ENCODE measurements at places on chromosomes 12 and 14.
A peak's percentile ranks its signal among the peaks of the same experiment; 100 is the strongest.

- no peak for DNase-seq
Measured at GRCh38 chr14:55743551-55743950, 163.5 kb downstream of the KTN1 start.

DNA sequence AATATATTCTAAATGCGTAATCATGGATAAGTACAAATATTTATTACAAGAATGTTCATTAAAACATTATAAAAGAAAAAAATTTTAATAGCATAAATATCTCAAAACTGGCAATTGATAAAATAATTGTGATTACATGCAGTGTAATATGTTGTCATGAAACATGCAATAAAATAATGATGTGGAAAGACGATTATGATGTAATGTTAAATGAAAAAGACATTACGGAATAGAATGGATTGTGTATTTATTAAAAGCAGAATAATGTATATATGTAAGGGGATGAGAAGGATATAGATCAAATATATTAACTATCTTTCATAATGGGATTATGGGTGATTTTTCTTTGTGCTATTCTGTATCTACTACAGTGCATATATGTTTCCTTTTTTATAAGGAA, 32.8 kb downstream of the NDUFA9 start:
- no peak for DNase-seq

- no peak for DNase-seq
Measured at GRCh38 chr14:92472860-92473259, 40.7 kb upstream of the RIN3 start.

DNA sequence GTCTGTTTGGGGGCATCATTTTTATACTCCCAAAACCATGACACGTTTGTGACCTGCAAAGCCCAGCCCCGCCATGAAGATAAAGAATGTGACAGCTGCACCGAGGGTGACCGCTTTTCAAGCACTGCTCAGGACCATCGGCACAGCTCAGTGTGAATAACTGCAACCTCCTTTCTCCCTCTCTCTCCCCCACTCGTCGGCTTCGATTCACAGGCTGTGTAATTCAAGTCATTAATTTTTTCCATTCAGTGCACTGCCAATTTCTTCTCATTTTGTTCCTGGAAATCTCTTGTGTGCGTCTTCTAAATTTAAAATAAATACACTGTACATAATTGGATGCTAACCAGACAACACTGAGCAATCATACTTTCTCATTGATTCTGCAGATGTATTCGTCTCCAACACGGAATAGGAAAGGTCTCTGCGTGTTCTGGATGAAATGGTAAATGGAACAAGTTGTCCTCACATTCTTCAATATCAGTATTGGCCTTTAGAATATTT, 260.8 kb downstream of the TTC8 start:
- DNase-seq: no peak

DNA sequence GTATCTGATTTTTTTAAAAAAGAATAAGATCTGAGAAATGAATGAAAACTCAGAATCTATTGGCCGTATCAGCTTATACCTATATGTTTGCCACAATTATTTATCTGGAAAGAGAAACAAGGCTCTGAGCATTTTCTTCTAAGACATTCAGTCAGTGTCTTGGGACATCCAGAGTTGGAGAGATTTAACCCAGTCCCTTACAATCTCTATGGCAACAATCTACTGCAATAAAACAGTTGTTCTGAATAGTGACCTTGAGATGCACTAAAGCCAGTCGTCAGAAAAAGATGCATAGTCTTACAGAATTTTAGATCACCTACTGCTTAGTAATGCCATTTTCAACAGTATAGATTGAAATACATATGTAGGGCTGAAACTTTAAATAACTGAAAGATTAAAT, 52.0 kb upstream of the SOCS2 start:
- DNase-seq: no peak

GRCh38 chr14:57834001-57834598, 31.8 kb downstream of the SLC35F4 start:
- no peak for DNase-seq

- DNase-seq: no peak
Measured at GRCh38 chr12:118307069-118307954, 65.4 kb downstream of the TAOK3 start.

- DNase-seq: peak; percentile 45
Measured at GRCh38 chr14:68660495-68660894, 132.4 kb downstream of the ZFP36L1 start.

- DNase-seq: no peak
Measured at GRCh38 chr14:26766726-26767125, 168.9 kb upstream of the NOVA1 start.

DNA sequence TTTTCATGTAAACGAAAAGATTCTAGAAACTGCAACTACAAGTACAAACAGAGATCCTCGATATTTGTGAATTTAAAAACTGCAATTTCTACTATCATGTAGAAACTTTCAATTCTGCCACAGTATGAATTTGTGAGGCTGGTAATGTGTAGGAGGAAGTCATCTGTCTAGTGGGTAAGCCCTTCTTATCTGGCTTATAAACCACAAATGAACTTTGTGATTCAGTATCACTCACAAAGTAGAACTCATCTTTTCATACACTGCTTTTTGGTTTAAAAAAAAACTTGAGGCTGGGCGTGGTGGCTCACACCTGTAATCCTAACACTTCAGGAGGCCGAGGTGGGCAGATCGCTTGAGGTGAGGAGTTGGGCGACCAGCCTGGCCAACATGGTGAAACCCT, 20.7 kb downstream of the GTF2A1 start:
- no peak for DNase-seq

DNA sequence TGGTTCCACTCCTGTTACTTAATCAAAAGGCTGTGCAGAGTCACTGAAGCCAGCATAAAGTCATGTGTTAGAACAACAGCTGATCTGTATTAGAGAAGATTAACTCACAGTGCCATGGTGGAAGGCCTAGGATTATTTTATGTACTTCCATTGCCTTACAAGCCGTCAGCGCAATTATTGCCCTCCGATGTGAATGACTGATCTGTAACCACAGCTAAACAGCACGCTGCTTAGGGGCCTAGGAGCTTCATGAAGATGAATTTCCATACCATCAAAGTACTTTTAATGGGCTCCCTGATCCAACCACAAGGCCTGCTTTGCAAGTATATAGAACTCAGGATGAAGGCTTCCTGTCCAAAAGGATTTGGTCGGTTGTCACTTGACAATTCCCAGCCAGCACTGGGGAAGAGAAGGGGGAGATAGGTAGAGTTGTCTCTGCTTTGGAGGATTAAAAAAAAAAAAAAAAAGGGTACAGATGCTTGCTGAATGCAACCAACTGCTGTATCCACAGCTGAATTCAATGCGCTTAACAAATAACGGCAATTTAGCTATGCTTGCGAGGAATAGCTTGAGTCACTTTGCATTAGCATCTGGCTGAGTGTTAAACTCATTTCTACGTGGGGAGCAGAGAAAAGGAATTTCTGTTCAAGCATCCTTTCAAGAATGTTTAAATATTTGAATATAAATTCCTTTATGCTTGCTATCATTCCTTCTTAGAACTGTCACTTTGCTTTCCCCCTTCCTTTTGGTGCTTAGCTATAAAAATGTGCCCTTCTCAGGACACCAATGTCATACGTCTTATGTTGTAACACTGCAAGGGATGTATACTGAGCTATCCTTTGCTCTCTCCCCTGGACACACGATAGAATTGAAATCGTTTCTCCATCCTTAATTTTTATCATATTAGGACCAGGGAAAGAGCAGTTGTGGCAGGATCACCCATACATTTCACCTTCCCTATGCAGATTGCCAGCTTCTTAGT, 387.8 kb downstream of the SOX5 start:
- DNase-seq: no peak

GRCh38 chr14:49550286-49551184, 35.6 kb downstream of the RPS29 start:
- DNase-seq: no peak

DNA sequence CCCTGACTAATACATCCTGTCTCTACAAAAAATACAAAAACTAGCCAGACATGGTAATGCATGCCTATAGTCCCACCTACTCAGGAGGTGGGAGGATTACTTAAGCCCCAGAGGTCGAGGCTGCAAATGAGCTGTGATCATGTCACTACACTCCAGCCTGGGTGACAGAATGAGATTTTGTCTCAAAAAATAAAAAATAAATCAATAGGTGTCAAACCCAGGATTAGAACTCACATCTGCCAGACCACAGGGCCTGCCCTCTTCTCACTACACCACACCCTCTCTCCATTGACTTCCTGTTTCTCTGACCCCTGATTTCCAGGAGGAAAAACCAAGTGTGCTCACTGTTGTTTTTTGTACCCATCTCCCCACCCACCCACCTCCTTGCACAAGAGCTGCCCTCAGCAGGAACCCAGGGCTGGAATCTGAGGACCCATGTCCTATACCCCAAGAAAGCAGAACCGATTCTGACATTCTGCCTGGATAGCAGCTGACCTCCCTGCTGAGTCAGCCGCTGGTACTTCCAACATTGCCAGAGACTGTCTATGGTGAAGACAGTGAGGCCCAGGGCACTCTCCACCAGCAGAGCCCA, 6.2 kb downstream of the CMKLR1 start:
- DNase-seq: peak; percentile 82

DNA sequence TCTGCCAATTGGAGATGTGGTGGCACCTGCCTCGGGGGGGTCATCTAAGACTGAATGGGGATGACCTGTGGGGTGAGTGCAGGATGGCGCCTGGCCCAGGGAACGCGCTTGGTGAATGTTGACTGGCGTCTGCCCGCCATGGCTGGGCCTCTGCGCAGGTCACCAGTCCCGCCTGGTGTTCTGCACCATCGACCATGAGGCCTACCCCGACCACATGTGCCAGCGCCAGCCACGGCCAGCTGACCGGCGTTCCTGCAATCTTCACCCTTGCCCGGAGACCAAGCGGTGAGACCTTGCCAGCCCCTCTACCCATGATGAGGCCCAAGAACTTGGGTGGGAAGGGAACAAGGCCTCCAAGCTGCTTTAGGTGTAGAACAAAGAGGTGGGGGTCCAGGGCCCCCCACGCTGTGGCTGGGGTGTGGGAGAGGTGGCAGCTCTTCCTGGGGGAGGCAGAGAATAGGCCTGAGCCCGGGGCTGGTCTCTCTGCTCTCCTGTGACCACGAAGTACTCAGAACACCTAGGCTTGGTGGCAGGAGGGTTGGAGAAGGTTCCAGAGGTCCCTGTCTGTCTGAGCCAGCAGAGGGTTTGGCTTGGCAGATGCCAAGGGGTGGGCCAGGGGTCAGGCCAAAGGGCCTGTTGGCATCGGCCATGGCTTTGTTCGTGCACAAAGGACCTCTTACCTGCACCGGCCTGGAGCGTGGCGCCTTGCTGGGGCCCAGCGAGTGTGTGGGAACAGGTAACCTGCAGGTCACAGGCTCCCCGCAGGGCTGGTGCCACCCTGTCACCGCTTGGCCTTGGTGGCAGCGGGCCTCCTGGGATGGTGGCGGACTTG, 15.4 kb downstream of the PAPLN start:
- DNase-seq: no peak

GRCh38 chr12:2959505-2960389, 550 bp downstream of the TEAD4 start:
- DNase-seq: peak; percentile 77

DNA sequence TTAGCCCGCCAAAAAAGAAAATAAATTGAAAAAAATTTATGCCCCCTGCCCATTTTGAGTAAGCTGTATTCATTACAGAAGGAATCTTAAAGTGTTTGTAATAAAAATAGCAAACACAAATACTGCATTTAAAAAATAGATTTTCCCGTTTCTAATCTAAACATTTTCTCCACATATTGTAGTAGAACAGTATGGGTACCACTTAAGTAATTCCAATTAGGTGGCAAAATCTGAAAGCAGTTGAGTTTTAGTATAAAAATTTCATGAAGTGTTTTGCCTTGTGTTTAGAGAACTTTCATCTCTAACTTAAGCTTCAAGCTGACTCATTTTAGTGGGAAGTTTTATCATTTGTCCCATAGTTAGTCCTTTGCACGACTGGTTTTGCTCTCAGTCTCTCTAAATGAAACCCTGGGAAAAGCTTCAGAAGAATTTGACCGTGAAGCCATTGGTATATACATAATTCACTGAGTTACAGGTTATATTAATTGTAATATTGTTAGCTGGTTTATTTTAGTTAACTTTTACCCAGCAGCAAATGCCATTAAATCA, 214.6 kb downstream of the ERC1 start:
- DNase-seq: no peak

GRCh38 chr12:51390457-51390856, 749 bp downstream of the GALNT6 start:
- DNase-seq: no peak

DNA sequence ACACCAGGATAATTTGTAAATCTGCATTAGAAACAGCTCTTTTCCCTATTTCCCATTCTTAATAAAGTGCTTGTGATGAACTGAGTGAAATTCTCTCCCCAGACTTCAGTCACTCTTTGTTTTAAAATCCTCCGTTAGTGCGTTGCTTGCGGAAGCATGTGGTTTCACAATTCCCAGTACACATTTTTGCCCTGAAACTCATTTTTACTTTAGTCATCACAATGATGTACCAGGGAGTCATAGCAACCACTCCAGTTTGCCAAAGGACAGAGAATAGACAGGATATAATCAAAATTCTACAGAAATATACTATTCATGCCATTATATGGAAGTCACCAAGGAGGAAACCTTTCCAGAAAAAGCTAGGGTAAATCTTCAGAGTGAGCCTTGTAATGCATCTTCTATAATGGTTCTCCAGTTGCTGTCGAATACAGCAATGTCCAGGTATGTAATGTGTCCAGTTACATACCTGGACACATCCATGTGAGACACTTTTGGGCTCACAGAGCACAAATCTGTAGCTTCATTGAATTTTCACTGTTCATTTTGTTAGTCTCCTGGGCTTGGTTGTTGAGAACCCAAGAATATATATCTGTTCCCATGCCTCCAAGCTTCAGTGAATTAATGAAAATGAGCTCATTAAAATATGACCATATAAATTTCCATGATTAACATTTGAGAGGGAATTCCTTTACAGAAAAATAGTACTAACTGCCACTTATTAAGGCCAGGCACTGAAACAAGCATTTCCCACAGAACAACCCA, 57.8 kb downstream of the GPR135 start:
- no peak for DNase-seq

DNA sequence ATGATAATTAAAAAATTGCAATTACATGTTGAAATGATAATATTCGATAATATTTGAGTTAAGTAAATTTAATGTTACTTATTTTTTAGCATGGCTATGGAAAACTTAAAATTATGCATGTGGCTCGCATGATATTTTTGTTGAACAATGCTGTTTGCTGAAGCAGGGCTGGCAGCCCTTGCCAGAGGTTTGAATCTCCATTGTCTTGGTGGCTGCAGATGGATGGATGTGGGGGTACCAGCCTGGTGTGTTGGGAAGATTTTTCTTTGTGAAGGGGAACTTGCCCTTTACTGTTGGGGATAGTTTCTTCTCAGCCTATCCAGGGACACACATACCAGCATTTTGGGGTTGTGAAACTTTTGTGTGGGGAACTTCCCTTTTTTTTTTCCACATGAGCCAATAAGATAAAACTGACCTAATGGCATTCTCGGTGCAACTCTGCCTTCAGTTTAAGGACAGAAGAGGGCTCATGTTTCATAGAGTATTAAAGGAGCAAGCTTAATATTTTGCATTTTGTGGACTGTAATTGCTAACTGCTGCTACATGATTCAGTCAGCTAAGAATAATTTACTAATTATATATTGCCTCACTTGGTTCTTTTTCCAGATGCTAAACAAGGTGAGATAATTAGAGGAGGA, 8.8 kb downstream of the RASSF3 start:
- no peak for DNase-seq

GRCh38 chr14:68506645-68507419, 286.0 kb downstream of the ZFP36L1 start:
- no peak for DNase-seq

- DNase-seq: no peak
Measured at GRCh38 chr14:99232714-99233214, 39.2 kb downstream of the BCL11B start.

- no peak for DNase-seq
Measured at GRCh38 chr12:48388938-48389337, 38.2 kb upstream of the ZNF641 start.

Data from sigmoid colon (tissue), 7 donors.